H1 (cell line): ENCODE measurements at places on chromosomes 6 and 20.

DNA sequence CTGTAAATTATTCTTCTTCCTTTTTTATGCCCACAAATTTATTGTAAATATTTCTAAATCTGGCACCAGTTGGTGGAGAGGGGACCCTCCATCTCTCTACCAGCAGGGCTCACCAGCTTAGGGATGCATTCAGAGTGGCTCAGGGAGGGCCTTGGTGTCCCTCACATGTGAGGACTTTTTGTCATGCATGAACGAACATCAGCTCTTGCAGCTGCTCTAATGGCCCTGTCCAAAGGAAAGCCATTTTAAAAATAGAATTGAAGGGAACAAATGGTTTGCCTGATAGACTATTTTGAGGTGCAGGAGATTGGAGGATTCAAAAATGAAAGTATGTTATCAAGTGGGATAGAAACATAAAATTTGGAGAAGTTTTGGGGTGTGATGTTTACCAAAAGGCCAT is 37.5 kb upstream of the KLHL31 start:
- DNase-seq = no peak

- DNase-seq = no peak
These were observed 8.7 kb downstream of the LAMA5 start for GRCh38 chr20:62358171-62359042.

- no peak for DNase-seq
These were observed at the start of gene PLTP for GRCh38 chr20:45911486-45912343. TSS of gene PLTP (minus strand) at chr20:45912155. CDS start at chr20:45911452, 703 bp downstream.

DNA sequence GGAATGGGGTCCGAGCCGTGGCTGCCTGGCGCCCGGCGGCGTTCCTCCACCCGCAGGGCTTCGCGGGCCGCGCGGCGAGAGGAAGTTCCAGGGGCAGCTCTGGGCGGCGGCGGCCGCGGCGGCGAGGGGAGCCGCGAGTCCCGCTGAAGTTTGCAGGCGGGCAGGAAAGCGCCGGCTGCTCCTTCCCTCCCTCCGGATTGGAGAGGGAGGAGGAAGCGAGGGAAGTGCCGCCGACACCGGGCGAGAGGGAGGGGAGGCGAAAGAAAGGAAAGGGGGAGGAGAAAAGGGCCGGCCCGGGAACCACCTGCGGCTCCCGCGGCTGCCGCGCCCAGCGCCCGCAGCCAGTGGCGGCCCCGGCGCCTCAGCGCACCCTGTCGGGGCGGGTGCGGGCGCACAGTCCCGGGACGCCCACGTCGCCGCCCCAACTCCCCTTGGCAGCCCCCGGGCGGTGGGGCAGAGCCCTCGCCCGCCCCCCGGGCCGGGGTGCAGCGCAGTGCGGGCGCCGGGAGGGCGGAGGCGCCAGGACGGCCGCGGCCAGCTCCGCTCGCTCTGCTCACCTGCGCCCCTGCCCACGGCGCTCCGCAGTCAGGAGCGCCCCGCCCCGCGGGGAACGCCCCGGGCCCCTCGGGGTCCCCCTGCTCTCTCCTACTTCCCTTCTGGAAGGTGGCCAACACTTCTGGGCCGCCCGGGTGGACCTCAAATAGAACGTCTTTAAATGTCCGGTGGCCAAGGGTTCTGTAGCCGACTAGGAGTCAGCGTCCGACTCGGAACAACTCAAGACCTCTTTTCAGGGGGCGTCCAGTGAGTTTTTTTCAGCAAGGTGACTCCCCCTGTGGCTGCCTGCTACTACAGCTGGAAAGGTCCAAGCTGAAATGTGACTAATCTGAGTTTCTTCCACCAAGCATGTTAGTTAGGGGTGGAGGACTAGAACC is 80.3 kb upstream of the CCDC28A start:
- DNase-seq = peak; percentile 81

DNA sequence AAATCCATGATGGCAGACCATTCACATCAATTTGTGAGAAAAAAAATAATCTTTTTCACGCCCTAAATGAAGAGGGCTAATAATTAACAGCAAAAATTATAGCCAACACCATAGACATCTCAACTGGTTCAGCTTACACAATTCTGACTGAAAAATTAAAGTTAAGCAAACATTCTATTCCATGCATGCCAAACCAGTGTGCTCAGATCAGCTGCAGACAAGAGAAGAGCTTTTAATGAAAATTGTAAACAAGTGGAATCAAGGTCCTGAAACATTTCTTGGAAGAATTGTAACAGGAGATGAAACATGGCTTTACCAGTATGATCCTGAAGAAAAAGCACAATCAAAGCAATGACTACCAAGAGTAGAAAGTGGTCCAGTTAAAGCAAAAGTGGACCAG is 710.4 kb downstream of the EPHA7 start:
- no peak for DNase-seq

DNA sequence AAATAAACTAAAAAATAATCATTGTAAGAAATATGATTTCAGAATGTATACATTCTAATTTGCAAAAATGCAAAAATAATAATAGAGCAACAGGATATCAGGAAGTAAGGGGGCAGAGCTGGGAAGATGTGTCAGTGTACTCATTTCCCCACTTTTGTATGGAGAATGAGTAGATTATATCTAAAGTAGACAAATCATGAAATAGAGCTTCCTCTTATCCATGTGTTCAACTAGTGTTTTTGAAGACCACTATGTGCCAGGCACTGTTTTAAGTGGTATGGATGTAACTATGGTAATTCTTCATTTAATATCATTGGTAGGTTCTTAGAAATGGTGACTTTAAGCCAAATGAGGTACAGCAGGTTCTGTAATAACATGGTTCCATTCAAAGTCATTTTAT is 17.0 kb upstream of the BMP2 start:
- DNase-seq = no peak

GRCh38 chr6:111874025-111874415 is 768 bp upstream of the FYN start:
- no peak for DNase-seq

DNA sequence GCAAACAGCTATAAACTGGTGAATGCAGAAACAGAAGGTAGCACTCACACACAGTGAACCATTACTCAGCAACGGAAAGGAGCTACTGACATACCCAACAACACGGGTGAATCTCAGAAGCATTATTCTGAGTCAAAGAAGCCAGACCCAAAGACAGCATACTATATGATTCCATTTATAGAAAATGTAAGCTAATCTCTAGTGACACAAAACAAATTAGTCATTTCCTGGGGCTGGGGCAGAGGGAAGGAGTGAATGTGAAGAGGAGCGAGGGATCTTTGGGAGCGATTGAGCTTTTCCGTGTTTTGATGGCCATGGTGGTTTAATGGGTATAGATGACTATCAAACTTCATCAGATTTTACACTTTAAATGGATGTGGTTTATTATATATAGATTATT is 614.6 kb downstream of the DHX35 start:
- no peak for DNase-seq

DNA sequence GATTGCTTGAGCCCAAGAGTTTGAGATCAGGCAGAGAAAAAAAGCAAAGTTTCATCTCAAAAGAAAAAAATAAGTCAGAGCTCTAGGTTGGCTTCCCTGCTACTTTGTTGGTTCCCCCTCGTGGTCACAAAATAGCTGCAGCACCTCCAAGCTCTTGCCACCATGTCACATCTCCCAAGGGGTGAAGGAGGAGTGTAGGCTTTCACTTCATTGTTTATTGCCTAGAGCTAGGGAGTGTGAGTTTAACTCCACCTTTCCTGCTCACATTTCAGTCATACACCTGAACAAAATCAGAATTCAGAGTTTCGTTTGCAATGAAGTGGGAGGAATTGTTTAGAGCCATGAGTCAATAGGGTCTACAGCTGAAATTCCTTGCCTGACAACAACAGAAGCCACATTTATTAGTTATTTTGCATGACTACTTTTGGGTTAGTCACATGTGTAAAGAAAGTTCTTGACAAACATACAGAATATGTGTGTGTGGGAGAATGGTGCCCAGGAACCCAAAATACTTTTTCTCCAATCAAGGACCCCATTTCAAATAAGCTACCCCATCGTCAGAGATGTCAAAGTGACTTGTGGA is 56.2 kb upstream of the UFL1 start:
- no peak for DNase-seq

GRCh38 chr6:53614676-53615075 is 50.9 kb downstream of the KLHL31 start:
- no peak for DNase-seq

DNA sequence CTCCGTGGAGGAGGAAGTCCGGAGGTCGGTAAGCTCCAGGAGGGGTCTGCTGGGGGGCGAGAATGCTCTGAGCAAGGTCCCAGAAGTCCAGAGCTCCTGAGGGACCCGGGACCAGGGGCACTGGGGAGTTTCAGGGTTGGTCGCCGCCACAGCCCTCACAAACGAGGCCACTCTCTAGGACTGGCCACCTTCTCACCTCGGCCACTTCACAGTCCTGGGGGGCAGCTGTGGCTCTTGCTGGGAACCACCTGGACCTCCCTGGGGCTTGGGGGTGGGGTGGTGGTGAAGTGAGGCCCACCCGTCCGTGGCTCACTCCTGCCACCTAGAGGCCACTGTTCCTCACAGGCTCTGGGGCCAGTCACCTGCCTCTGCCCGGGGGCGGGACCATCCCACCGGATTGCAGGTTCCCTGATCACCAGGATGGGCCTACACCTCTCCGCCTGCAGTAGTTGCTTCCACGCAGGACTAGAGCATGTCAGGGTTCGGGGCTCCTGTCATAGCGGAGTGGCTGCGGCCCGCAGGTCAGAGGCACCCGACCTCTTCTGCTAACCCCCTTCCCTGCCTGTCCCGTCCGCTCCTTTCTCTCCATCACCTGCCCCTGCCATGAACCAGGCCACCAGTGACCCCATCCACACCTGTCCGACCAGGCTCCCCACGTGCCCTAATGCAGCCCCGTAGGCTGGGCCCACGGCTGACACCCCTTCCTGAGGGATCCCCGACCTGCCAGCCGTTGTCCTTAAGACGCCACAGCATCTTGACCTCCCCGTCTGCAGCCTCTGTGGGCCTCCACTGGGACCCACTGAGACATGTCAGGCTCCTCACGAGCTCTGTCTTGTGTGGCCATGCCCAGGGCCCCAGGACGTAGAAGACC is 5.1 kb upstream of the TCEA2 start:
- DNase-seq = no peak

DNA sequence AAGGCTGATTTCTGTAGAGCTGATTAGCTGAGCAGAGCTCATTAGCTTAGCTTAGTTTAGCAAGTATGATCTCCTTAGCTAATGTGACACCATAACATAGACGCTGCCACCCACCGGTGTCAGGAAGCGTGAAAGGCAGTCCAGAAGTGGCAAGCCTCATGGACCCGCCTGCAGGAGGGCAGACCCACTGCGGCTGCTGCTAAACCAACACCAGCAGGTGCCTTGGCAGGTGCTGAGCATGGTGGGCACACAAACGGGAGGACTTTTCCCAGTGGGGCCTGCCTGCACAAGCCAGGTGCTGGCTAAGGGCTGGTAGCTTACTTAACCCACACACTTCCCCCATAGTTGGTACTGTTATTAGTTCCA is 22.7 kb downstream of the ZDHHC14 start:
- DNase-seq = no peak

GRCh38 chr6:111709615-111710398 is 104.1 kb upstream of the TRAF3IP2 start:
- no peak for DNase-seq

DNA sequence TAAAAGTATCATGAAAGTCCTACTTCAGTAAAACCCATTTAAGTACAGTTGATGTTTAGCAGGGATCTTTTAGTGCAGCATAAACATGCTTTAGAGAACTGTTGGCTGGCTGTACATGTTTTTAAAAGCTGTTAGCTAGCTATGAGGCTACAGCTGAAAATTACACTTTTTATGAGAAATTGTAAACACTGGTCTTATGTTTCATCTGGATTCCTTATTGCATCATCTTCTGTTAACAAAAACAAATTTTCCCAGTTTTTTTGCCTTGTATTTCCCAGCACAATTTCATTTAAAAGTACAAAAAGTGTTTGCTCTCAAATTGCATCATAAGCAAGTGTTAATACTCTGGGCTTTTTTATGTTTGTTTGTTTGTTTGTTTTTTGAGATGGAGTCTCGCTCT is 18.3 kb upstream of the HLA-E start:
- DNase-seq = no peak

- no peak for DNase-seq
These were observed 192.0 kb upstream of the PDE10A start for GRCh38 chr6:165854863-165855593.

DNA sequence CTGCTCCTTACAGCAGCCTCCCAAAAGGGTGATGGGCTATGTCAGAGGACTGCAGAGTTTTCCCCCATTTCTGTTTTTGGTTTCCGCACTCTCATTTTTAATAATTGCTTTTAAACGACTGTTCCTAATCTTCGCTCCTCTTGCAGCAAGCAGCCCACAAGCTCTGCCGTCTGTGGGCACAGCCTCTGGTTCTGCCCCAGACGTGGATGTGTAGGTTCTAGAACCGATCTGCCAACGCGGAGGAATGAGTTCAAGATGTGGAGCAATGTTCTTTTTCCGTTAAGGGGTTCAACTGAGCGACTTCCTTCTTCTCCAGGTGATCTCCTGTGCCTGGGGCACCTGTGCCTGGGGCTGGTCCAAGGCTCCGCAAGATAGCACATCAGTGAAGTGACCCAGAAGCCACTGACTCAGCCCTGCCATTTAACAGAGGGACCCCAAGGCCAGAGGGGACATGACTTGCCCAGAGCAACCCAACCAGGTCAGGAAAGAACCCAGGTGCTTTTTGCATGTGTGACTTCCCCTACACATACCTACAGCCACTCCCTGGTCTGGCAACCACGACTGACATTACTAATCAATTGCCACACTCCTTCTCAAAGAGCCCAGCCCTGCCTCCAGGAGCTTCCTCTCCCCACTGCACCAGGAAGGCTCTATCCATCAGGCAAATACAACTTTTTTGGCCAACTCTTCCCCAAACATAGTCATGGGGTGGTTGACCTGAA is 22.7 kb downstream of the PMEPA1 start:
- DNase-seq = no peak

DNA sequence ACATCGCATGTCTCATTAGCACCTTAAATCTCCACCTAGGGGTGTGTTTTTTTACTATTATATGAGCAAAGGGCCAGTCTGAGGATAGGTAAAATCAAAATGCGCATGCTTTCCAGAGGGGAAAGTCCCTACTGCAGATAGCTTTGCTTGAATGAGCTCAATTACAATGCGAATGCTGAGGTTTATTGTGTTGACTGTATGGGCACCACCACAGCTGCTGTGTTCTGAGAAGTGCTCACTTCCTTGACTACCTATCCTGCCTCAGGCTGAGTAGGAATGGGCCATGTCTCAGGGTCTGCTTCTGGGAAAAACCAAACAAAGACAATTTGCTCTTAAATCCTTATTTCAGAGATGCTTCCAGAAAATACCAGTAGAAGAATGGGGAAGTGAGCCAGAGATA is 36.6 kb downstream of the MOCS1 start:
- DNase-seq = no peak

- no peak for DNase-seq
These were observed 145.9 kb upstream of the FBXL4 start for GRCh38 chr6:99093456-99094190.

GRCh38 chr6:28748192-28748591 is 175.6 kb downstream of the TRIM27 start:
- no peak for DNase-seq

GRCh38 chr6:10395171-10395703 is 19.6 kb downstream of the TFAP2A start:
- DNase-seq = no peak

GRCh38 chr6:156767603-156768467 is 9.3 kb upstream of the ARID1B start:
- no peak for DNase-seq

- DNase-seq = no peak
These were observed 106.2 kb downstream of the DTD1 start for GRCh38 chr20:18694071-18694470.

GRCh38 chr6:52399511-52400312 is 20.4 kb upstream of the EFHC1 start:
- no peak for DNase-seq
